ENCODE measurements at places on chromosomes 12 and 14.
A peak's percentile ranks its signal among the peaks of the same experiment; 100 is the strongest.

GRCh38 chr14:102342238-102342637 lies 20.5 kb downstream of the CINP start:
- no peak for DNase-seq

- no peak for DNase-seq
Measured at GRCh38 chr14:73311708-73312030, 74.4 kb downstream of the PAPLN start.

DNA sequence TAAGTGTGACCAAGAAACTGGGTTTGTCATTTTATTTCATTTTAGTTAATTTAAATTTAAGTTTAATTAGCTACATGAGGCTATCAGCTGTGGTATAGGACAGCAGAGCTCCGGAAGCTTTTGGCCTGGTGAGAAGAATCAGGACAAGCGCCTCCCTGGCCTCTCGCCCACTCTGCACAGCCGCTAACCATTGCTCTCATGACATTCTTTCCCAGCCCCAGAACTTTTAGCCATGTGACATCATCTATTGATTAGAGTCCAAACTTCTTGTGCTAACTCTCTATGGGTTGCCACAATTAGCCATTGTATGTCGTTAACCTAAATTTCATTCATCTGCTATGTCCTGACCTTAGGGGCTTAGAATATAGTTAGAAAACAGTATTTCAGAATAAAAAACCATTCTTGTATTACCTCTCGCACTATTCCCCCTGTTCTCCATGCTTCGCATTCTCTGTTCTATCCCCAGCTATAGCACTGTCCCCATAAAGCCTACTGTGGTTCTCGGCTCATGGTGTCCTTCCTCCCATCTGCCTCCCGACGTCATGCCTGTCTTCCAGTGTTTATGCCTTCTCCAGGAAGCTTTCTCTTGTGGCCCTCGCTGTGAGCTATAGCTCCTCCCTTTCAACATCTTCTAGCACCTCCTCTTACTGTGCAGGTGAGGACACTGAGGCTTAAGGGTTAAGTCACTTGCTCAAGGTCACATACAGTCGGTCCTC lies 23.5 kb downstream of the SSH1 start:
- peak; percentile 48 for DNase-seq

DNA sequence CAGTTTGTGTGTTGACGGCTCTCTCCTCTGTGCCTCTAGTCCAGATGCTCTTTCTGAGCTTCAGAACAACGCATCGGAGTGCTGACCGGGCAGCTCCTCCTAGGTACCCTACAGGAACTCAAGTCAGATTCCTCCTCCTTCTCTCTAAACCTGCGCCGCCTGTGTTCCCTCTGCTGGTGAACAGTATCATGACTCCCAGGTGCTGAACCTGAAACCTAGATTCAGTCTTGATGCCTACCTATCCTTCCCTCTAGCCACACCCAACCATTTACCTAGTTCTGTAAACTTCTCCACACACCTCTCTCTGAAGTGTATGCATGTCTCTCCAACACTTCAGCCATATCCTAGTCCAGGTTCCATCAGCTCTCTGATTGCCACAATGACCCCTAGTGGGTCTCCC lies 112.7 kb downstream of the EFCAB11 start:
- no peak for DNase-seq

DNA sequence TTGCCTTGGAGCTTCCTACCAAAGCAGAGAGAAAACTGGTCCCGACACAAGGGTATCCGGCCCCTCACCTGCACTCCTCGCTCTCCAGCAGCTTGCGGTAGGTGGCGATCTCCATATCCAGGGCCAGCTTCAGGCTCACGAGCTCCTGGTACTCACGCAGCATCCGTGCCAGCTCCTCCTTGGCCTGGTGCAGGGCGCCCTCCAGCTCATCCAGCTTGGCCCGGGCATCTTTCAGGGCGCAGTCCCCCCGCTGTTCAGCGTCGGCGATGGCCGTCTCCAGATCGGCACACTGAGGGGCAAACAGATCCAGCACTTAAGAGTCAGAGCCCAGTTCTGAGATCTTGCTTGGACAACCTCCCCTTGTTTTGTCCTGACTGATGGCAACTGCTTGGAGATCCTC lies 13.7 kb downstream of the KRT72 start:
- no peak for DNase-seq

Measured in lower lobe of right lung (tissue), 2 donors.